ENCODE measurements at places on chromosomes 7 and 10.

GRCh38 chr7:106779877-106780276 lies 85.2 kb upstream of the PIK3CG start:
- no peak for DNase-seq

- DNase-seq = no peak
These were observed 108.4 kb downstream of the SFMBT2 start for GRCh38 chr10:7302392-7302906.

- no peak for DNase-seq
These were observed 571.6 kb downstream of the SH2D4B start for GRCh38 chr10:81109200-81109752.

GRCh38 chr10:29785701-29786100 lies 150.9 kb upstream of the SVIL start:
- no peak for DNase-seq

- no peak for DNase-seq
These were observed 91.4 kb upstream of the NEBL start for GRCh38 chr10:20988357-20988983.

DNA sequence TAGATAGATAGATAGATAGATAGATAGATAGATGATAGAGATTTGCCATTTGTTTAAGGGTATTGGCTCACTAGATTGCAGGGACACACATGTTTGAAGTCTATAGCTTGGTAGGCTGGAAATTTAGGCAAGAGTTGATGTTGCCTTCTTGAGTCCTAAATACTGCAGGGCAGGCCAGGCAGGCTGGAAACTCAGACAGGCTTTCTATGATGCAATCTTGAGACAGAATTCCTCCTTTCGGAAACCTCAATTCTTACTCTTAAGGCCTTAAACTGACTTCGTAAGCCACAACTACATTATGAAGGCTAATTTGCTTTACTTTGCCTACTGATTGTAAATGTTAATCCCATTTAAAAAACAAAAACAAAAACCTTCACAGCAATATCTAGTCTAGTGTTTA lies 322.9 kb upstream of the AKR1E2 start:
- no peak for DNase-seq

- no peak for DNase-seq
These were observed 133.5 kb downstream of the CHN2 start for GRCh38 chr7:29328045-29328444.

- no peak for DNase-seq
These were observed 380.1 kb downstream of the HPSE2 start for GRCh38 chr10:98855403-98856189.

GRCh38 chr10:91200314-91201212 lies 19.9 kb upstream of the PCGF5 start:
- no peak for DNase-seq

DNA sequence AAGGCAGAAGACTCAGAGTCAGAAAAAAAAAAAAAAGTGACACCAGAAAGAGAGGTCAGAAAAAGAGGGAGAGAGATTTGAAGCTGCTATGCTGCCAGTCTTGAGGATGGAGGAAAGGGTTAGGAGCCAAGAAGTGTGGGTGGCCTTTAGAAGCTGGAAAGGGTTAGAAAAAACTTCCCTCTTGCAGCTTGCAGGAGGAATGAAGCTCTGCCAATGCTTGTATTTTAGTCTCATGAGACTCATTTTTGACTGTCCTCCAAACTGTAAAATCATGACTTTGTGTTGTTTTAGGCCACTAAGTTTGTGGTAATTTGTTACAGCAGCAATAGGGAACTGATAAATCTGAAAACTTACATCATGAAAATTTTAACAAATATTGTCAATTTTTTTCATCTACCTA lies 127.7 kb upstream of the NOBOX start:
- no peak for DNase-seq

DNA sequence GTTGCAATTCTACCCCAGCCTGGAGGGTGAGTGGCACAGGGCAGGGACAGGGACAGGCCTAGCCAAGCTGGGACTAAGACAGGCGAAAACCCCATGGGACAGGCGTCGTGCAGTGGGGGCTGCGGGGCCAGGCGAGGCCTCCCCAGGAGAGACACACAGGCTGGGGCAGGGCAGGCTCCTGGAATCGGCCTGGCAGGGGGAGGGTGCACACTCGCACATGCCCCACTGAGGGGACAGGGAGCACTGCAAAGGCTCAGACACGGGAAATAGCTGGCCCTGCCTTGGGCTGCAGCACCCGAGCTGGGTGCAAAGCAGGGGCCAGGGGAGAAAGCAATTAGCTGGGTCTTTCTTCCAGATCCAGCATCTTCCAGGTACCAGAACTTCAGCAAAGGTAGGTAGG lies 10.4 kb downstream of the LAT2 start:
- no peak for DNase-seq

DNA sequence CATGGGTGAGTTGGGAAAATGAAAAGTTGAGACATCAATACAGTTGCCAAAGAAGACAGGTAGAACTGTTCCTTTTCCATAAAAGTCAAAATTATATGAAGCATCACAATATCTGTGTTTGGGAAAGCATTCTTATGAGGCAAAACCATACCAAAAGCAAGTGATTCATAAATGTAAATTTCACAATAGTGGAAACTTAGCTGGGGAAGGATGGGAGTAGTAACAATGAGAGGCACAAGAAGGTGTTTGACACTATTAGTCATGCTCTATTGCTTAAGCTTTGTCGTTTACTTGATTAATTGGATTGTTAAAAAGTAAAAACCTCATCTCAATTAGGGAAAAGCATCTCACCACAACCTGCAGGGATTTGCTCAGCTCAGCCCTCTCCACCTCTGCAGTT lies 240.2 kb downstream of the C7orf25 start:
- peak; percentile 86 for DNase-seq

DNA sequence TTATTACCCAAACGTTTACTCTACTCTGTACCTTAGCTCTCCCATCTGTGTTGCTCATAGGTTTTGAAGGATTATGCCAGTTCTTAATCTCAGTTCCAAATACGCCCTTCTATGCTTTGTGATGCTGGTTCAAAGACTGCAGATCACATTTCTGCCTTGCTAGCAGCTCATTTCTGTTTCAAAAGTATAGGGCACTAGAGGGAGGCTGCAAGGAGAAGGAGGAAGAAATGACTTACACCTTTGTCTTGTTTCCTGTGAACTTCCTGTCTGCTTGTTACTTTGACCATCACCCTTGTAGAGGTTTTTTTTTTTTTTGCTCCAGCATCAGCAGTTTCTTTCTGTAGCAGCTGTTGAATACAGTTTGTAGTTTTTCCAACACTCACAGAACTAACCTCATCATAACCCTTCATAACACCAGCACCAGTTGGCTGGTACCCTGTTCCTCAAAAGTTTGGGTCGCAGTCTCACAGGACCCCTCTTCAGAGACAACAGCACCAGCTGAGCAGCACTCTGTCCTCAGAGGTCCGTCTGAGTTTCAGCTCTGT lies 16.5 kb downstream of the SLK start:
- DNase-seq = no peak

Data from HS-5 (cell line).